ENCODE measurements at places on chromosomes 5 and 9.

- no peak for DNase-seq
Measured at GRCh38 chr5:78795757-78796156, 147.2 kb upstream of the LHFPL2 start.

- no peak for DNase-seq
Measured at GRCh38 chr5:1975406-1975715, 92.6 kb upstream of the IRX4 start.

GRCh38 chr9:69442486-69442885 lies 117.5 kb downstream of the ENTREP1 start:
- DNase-seq, result no peak

- DNase-seq, result no peak
Measured at GRCh38 chr9:128862401-128862851, 19.3 kb downstream of the KYAT1 start.

DNA sequence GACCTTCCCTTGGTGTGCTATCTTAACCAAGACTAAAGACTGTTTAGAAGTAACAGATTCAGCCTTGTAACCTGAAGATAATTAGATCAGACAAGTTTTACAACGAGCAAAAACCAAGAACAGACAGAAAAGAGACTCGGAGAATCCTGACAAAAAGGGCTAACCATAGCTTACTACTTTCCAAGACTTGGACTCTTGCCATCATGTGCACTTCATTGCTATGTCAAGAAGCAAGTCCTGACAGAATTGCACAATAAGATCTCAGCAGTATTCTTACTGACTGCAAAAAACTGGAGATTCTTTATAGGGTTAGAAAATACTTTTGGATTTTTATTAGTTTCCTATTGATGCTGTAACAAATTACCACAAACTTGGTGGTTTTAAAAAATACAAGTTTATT lies 1539.0 kb upstream of the NUDT12 start:
- no peak for DNase-seq

GRCh38 chr5:16946725-16947124 lies 10.6 kb upstream of the MYO10 start:
- no peak for DNase-seq

- peak; percentile 42 for DNase-seq
Measured at GRCh38 chr9:78121488-78121887, 89.9 kb upstream of the GNAQ start.

GRCh38 chr9:134144801-134145200 lies 8.9 kb downstream of the WDR5 start:
- DNase-seq, result no peak

DNA sequence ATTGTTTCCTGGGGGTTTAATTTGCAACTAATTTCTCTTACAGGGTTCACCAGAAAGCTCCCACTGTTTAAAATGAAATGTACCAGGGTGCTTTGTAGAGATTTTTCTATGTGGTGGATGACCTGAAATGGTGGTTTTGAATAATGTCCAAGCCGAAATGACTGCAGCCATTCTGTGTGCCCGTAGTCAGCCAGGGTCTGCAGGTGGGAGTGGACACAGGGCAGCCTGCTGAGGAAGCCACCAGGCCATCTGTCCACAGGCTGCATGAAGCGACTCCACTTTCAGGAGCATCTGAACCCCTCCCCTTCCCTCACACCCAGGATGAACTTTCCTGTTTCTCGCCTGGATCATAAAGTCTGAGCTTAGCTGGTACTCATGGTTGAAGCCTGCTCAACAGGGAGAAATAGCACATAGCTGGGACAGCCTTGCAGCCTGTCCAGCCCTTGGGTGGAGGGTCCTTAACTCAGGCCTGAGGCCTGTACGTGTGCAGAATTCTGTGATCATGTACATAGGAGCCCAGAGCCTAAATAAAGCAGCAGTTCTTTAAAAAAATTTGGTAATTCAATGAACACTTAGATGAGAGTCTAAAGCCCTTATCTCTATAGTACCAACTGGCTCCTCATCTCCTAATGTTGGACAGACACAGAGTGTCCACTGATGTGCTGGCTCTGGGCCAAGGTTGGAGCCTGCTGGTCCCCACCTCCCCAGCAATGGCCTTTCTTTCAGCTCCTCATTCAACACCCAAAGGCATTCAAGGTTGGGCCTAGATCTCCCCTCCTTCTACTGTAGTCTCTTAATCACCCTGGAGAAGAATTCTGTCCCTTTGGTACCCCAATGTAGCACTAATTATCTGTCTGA lies 72.8 kb downstream of the SHB start:
- no peak for DNase-seq

- DNase-seq, result no peak
Measured at GRCh38 chr5:68379275-68380036, 163.9 kb downstream of the PIK3R1 start.

DNA sequence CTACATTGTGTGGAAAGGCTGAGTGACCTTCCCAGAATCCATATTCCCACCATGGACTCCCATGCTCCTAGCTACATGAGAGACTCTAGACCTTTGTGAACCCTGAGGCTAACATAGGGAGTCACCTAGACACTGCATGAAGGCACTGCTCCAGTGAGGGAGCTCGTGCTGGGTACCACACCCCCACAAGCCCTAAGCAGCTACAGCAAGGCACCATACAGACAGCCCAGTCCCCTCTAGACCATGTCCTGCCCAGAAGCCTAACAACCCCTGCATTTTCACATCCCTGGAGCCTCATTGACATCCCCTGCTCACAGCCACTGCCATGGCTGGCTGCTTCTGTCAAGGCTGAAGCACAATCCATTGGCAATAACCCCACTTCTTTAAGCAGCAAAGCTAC lies 176.5 kb upstream of the CTNND2 start:
- DNase-seq, result no peak

DNA sequence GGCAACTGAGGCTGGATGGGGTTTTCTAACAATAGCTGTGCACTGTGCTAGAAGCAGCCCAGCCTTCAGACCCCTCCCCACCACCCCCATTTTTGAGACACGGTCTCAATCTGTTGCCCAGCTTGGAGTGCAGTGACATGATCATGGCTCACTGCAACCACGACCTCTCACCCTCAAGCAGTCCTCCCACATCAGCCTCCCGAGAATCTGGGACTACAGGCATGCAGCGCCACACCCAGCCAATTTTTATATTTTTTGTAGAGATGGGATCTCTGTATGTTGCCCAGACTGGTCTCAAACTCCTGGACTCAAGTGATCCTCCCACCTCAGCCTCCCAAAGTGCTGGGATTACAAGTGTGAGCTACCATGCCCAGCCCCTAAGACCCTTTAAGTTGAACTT lies 182.5 kb downstream of the DRD1 start:
- no peak for DNase-seq

DNA sequence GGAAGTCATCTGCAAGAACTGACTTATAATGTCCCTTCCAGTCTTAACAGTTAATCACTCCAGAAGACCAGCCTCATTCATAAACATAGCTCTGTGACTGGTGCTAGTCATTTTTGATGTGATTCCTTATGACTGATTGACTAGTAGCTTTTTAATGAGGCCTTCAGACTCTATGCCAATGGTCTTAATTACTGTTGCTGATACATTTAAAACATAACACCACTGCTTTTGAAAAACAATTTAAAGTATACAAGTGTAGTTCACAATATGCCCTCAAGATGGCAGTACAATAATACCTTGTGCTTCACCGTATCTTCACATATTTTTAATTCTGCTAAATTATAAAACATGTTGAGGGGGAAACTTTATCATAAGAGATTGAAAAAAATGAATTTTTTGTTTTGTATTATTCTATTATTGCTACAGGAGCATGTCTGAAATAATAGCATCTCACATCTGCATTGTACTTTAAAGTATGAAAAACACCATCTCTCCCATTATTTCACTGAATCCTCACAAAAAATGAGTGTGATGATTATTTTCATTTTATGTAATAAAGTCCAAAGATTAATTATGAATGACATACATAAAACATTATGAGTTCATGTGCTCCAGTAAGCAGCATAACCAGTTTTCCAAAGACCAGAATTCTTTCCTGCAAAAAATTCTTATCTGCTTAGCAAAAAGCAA lies 55.2 kb upstream of the SHISAL2B start:
- DNase-seq, result no peak

- DNase-seq, result no peak
Measured at GRCh38 chr5:35476036-35476435, 141.6 kb upstream of the SPEF2 start.
